ENCODE measurements at places on chromosomes 2 and 18.

GRCh38 chr18:26519114-26519513 is 29.2 kb downstream of the KCTD1 start:
- no peak for DNase-seq

- no peak for DNase-seq
Observed at GRCh38 chr2:550860-551567, 126.2 kb downstream of the TMEM18 start.

DNA sequence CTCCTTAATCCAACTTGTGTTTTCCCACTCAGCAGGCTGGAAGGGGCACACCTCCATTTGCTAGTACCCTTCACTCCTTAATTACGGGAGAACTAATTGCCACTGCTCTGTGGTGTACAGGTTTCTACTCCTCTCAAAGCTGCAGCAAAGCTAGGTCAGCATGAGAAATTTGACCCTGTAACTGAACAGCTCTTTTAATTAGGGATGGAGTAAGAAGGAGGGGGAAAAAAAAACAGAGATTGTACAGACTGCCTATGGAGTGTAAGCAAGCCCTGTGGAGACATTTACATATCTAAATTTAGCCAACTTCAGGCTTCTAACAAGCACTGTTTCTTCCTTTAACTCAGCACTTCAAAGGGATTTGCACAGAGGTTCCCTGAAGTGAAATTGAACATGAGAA is 629.7 kb upstream of the SETBP1 start:
- DNase-seq = no peak

GRCh38 chr2:239958473-239958765 is 66.7 kb downstream of the NDUFA10 start:
- DNase-seq = no peak

DNA sequence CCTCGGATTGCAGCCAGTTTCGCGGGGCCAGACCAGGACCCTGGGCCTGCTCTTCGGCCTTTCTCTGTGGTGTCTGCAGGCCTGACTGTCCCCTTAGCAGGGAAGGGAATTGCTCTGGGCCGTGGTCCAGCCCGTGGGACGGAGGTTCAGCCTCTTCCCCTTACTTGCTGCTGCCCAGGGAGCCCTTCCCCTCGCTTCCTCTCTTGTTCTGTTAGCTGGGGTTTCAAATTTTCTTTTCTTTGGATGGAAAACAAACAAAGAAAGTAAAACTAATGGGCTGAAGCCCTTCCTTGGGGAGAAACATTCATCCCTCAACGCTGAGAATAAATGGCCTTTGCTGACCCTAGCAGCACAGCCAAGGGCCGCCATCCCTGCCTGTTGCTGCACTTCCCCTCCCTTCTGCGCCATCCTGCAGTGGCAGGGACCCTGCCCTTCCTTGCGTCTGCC is 52.4 kb downstream of the ASAP2 start:
- DNase-seq = no peak

DNA sequence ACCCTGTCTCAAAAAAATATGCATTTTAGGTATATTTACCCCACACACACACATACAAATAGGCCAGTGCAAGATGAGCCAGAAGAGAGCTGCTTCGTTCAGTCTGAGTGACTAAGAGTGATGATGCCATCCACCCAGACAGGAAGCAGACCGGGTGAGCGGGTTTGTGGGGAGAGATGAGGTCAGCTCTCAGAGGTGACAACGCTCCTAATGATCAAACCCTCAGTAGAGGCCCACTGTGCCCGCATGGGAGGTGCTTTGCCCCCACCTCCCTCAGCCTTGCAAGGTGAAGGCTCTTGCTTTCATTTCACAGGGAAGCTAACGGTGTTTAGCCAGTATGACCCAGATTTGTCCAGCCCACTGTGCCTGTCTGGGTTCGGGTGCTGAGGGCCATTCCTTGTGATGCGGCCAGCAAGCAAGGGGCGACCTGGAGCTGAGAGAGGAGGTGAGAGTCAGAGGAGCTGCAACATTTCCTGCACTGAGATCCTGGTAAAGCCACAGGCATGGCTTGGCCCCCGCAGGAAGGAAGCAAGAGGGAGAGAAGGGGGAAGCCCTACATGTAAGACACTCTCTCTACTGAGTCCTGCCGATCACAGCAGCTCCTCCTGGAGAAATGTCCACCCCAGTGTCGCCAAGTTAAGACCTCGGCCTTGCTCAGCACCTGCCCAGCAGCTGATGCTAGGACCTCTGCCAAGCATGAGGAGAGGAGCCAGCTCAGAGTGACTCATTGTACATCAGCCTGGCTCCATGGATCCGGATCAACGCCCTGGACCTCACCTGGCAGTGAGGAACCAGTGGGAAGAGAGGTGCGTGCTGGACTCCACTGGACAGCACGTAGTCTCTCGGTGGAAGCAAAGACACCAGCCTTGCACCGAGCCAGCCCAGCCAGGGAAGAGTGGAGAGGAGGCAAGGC is 37.0 kb downstream of the NIFK start:
- DNase-seq = peak; percentile 93

DNA sequence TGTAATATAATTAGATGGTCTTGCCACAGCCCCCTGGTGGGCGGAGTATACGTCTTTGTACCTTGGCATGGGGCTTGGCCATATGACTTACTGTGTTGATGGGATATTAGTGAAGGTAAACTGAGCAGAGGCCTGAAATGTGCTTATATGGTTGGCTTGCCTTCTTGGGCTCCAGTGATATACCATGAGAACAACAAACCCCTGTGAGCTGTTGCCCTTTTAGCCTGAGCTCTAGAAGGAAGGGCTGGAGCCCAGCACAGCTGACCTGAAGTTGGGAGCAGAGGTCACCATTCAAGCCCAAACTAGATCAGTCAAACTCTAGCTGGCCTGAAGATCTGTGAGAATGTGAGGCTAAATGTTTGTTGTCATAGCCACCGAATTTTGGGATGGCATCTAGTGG is 75.2 kb upstream of the CD302 start:
- DNase-seq = no peak

- no peak for DNase-seq
Observed at GRCh38 chr2:12515871-12516270, 200.9 kb upstream of the TRIB2 start.

GRCh38 chr2:181309586-181309985 is 147.6 kb upstream of the ITGA4 start:
- no peak for DNase-seq

DNA sequence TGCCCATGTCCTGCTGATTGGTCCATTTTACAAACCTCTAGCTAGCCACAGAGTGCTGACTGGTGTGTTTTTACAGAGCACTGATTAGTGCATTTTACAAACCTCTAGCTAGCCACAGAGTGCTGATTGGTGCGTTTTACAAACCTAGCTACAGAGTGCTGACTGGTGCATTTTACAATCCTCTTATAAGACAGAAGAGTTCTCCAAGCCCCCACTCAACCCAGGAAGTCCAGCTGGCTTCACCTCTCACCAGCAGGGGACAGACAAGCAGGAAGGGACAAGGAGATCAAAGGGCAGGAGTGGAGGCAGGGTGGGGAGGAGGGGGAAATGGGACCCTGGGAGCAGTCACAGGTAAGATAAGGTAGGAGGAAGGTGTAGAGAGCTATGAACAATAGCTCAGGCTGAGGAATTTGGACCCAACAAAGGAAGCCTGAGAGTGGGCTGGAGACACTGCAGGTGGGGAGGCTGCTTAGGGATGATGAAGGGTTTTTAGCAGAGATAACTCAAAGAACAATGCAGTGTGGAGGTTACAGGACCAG is 37.1 kb downstream of the SH2D6 start:
- DNase-seq = no peak

GRCh38 chr2:27993402-27993787 is 102.9 kb downstream of the BABAM2 start:
- no peak for DNase-seq

DNA sequence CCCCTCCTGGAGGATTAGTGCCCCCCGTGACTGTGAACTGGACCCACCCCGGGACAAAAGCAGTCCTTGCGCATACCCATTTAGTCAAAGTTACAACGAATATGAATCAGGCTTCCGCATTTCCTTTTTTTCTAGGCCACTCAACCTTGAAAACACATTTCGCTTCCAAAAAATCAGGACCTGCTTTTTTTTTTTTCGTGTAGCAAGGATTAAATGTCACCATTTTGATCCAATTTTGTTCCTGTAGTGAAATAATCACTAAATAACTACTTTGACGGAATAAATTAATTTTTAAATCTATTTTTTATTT is 464 bp upstream of the FTCDNL1 start:
- no peak for DNase-seq

DNA sequence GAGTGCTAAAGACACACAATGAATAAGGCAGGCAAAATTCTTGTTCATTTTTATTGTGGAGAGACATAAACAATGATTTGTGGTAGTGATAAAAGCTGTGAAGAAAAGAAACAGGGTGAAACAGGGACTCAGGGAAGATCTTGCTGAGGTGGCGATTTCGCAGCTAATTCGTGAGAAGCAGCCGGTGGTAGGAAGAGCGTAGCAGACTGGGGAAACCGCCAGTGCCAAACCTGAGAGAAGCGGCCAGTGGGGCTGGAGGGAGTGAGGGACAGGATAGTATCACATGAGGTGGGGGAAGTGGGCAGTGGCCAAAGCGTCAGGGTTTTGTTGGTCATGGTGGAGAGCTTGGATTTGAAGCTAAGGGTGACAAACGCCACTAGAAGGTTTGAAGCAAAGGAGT is 42.3 kb downstream of the TMEM178A start:
- DNase-seq = no peak

GRCh38 chr18:22691946-22692710 is 241.0 kb upstream of the RBBP8 start:
- DNase-seq = no peak

DNA sequence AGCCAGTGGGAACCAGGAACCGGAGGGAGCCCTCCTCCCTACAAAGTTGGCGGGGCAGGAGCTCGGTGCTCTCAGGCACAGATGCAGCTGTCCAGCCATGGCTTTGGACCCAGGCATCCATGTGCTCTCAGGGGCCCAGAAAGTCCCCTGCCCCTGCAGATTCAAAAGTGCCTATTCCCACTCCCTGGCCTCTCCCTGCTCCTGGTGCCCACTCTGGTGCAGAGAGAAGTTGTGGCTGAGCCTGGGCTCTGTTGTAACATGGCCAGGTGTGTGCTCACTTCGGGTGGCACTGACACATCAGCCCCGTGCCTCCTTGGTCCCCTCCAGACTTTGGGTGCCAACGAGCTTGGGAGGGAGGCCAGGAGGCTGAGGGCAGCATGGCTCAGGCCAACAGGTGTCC is 315.8 kb upstream of the KYNU start:
- no peak for DNase-seq

GRCh38 chr2:37367310-37367709 is 22.9 kb downstream of the QPCT start:
- no peak for DNase-seq

GRCh38 chr2:234694244-234695013 is 197.5 kb upstream of the ARL4C start:
- DNase-seq = no peak

Measured in stimulated activated CD4-positive, alpha-beta T cell treated with anti-CD3 and anti-CD28 coated beads, Interleukin-1b, Interleukin-23, amount 100 ng/mL, for 48 hours (primary cell).